HCT116 (cell line): ENCODE measurements at places on chromosomes 7 and 10. TPM values are rescaled to one million over a fixed set of nuclear protein-coding genes. Genes with fewer than 3 reads are reported as not detected.

Gene TSPAN12
- total RNA-seq = 7.4 TPM

Gene H2BK1
- total RNA-seq = 0.69 TPM

Gene MBL2
- not detected for total RNA-seq

Gene PRSS2
- 36.8 TPM for total RNA-seq

Gene HTR5A
- total RNA-seq = not detected

Gene SFTPD
- 0.66 TPM for total RNA-seq

Gene PILRA
- total RNA-seq = 1.8 TPM

Gene ACSM6
- not detected for total RNA-seq

Gene CPA2
- total RNA-seq = 1.5 TPM

Gene GSDME
- total RNA-seq = 7.6 TPM

Gene CEP55
- total RNA-seq = 63.7 TPM

Gene LEP
- not detected for total RNA-seq

Gene GRK5
- total RNA-seq = 7.3 TPM

Gene PPP1R17
- not detected for total RNA-seq

Gene CPA5
- total RNA-seq = not detected

Gene MACROH2A2
- 41.4 TPM for total RNA-seq

Gene HTR7
- total RNA-seq = 32.2 TPM

Gene PTF1A
- total RNA-seq = not detected

Gene ELFN1
- total RNA-seq = 4.4 TPM

Gene DGKB
- total RNA-seq = 0.05 TPM
